Activated T-cell treated with anti-CD3 and anti-CD28 coated beads, Interleukin-2, amount 50 U/mL, for 24 hours (primary cell): ENCODE measurements at places on chromosomes 3 and 15.

DNA sequence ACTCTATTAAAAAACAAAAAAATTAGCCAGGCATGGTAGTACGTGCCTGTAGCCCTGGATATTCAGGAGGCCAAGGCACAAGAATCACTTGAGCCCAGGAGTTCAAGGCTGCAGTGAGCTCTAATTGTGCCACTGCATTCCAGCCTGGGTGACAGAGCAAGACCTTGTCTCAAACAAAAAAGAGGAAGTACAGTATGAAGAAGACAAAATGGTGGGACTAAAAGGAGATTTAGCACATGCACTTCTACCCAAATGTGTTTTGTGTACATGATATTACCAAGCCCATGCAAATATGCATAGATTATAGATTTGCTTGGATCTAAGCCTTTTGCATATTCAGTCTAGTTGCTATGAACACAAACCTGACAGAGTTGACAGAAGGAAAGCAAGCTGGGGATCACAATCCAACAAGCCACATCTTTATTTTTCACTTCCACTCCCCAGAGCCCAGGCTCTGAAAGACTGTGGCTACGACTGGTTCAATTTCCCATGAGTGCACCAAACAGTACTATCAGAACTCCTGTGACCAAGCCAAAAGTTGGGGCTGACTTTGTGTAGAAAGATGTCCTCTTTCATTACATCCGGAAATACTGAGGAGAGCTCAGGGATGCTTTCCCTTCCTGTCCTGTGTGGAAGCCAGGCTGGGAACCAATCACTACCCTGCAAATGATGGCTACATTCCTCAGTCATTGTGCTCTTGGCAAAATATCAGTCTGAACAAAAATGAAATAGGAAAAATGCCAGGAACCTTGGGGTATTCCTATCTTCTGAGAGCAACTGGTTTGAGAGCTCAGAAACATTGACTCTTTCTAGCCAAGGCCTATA is 49.4 kb downstream of the TGM4 start:
- H3K27ac ChIP-seq, result no peak overlapping the region
- DNase-seq, result no peak
- H3K36me3 ChIP-seq, result peaks cover 75% of the 10 kb centered on the region
- H3K4me1 ChIP-seq, result no peaks in the 10 kb centered on the region

GRCh38 chr3:148074946-148075345 is 622.8 kb upstream of the AGTR1 start:
- H3K27me3 ChIP-seq, result no peaks in the 10 kb centered on the region
- H3K4me1 ChIP-seq, result no peaks in the 10 kb centered on the region
- H3K36me3 ChIP-seq, result no peaks in the 10 kb centered on the region

- DNase-seq, result no peak
- H3K4me3 ChIP-seq, result no peak overlapping the region
- no peaks in the 10 kb centered on the region for H3K27me3 ChIP-seq
- peaks cover 26% of the 10 kb centered on the region for H3K4me1 ChIP-seq
- H3K36me3 ChIP-seq, result peaks cover 16% of the 10 kb centered on the region
These were observed 3.7 kb downstream of the ABTB1 start for GRCh38 chr3:127676456-127676855.

- no peak overlapping the region for H3K4me3 ChIP-seq
- no peaks in the 10 kb centered on the region for H3K4me1 ChIP-seq
- peaks cover 38% of the 10 kb centered on the region for H3K27me3 ChIP-seq
- H3K36me3 ChIP-seq, result no peaks in the 10 kb centered on the region
- H3K27ac ChIP-seq, result no peak overlapping the region
- DNase-seq, result no peak
These were observed 124.3 kb downstream of the ABI3BP start for GRCh38 chr3:100868894-100869293.

GRCh38 chr3:189776149-189776824 is 145.1 kb downstream of the TP63 start:
- H3K27me3 ChIP-seq, result peaks cover 5% of the 10 kb centered on the region
- no peak overlapping the region for H3K27ac ChIP-seq
- no peaks in the 10 kb centered on the region for H3K36me3 ChIP-seq
- peaks cover 4% of the 10 kb centered on the region for H3K4me1 ChIP-seq
- H3K4me3 ChIP-seq, result no peak overlapping the region
- no peak for DNase-seq

DNA sequence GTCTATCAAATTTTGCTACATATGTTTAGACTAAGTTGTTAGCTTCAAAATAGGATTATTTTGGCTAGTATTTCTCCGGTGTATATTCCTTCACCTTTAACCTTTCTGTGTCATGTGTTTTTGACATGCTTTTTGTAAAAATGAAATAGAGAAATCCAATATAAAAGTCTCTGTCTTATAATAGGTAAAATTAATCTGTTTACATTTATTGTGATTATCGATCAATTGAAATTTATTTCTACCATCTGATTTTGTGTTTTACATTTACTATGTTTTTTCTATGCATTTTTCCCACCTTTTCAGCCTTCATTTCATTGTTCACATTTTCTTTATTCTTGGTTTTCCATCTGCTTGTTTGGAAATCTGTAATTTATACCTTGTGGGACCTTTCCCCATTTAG is 11.7 kb upstream of the LHFPL4 start:
- H3K4me1 ChIP-seq, result no peaks in the 10 kb centered on the region
- H3K4me3 ChIP-seq, result no peak overlapping the region
- H3K27ac ChIP-seq, result no peak overlapping the region
- DNase-seq, result no peak
- H3K27me3 ChIP-seq, result peaks cover 9% of the 10 kb centered on the region

- no peaks in the 10 kb centered on the region for H3K4me1 ChIP-seq
- H3K4me3 ChIP-seq, result no peak overlapping the region
- H3K27me3 ChIP-seq, result peaks cover 5% of the 10 kb centered on the region
- no peak overlapping the region for H3K27ac ChIP-seq
These were observed 214.5 kb upstream of the P2RY1 start for GRCh38 chr3:152620395-152620794.

DNA sequence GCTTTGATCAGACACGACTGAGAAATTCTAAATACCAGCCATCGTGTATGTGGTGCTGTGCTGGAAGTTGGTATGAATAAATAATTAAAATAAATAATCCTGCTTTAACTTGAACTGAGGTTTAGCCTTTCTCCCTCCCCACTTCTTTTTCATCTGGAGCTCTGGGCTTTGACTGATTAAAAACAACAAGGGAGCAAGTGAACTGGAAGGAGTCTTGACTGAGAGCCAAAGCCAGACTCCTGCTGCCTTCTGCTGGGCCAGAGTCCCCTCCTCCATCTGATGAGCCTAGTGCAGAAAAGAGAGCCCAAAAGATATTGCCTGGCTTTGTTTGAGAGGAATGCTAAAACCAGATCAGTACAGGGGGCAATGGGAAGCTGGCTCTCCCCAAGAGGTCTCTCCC is 96.0 kb downstream of the CCNL1 start:
- H3K27ac ChIP-seq, result no peak overlapping the region
- peaks cover 25% of the 10 kb centered on the region for H3K4me1 ChIP-seq
- no peaks in the 10 kb centered on the region for H3K36me3 ChIP-seq
- H3K4me3 ChIP-seq, result no peak overlapping the region
- DNase-seq, result no peak

DNA sequence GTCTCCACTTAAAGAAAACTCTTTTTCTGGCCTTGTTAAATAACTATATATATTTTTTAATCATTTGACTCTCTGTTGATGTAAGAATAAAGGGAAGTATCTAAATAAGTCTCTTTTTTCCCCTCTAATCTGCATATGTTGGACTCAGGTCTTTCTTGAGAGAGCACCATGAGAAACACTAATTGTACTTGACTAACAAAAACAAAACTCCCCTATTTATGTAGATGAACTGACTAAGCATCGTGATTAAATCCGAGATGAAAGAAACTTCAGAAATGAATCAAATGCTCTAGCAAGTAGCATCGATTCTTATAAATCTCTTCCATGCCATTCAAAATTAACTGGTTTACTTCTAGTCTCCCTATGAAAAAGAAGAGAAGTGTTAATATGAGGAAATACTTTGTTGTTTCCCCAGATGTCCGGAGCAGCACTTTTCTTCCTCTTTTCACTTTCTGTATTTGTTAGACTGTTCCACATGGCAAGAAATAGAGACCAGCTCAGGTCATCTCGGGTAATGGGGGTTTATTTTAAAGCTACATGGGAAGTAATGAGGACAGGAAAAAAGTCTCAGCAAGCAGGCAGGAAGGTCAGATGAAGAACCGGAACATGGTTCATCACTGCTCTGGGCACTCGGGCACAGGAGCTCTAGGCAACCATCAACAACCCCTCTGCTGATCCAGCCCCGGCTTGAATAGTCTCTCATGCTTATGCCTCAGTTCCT is 288.3 kb downstream of the CNTN6 start:
- no peaks in the 10 kb centered on the region for H3K36me3 ChIP-seq
- H3K4me3 ChIP-seq, result no peak overlapping the region
- H3K27me3 ChIP-seq, result no peaks in the 10 kb centered on the region
- H3K27ac ChIP-seq, result no peak overlapping the region
- no peaks in the 10 kb centered on the region for H3K4me1 ChIP-seq
